Kidney (tissue), 22 donors: ENCODE measurements at places on chromosomes 6 and 20. TPM values are rescaled to one million over a fixed set of nuclear protein-coding genes. Genes with fewer than 3 reads are reported as not detected.

- DNase-seq: no peak
Measured at GRCh38 chr6:144234935-144235334, 50.2 kb upstream of the UTRN start.

DNA sequence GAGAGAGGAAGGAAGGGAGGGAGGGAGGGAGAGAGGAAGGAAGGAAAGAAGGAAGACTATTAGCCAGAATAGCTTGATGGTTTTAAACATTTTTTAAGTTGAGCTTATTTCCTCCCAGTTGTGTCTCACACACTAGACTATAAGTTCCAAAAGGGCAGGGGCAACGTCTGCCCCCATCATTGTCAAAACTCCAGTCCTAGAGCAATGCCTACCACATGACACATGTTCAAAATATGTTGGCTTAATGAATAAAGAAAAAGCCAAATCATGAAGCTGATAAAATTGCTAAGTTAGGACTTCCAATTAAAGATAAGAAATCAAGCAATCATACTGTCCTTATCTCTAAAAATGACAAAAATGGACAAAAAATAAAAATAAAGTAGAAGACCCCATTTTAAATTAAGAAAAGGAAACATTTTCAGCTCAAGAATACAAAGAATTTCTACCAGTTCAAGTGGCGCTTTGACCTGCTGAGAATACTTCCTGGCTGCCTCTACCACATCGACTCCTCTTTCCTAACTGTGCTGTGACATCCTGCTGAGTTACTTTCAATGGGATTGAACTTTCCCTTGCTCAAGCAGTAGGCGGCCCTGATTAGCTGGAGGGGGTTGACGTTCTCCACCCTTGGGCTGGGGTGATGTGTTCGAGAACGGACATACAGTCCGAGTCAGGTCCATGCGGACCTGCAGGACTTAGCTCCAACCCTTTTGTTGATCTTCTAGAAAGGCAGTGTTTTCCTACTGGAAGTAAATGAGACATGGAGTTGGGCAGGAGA lies 283.9 kb upstream of the FOXQ1 start:
- no peak for DNase-seq

- DNase-seq: no peak
Measured at GRCh38 chr6:40887079-40887791, 151.8 kb downstream of the UNC5CL start.

GRCh38 chr6:109303164-109303563 lies 79.1 kb downstream of the CD164 start:
- DNase-seq: no peak

The POLR1C gene
- 27.5 TPM for polyA plus RNA-seq

The COL21A1 gene
- polyA plus RNA-seq: 1.6 TPM

The RHAG gene
- not detected for polyA plus RNA-seq

The HAO1 gene
- 0.86 TPM for polyA plus RNA-seq

The DZANK1 gene
- 3.9 TPM for polyA plus RNA-seq

The FERMT1 gene
- polyA plus RNA-seq: 2.2 TPM

GRCh38 chr6:2962004-2962403 lies 9.4 kb downstream of the SERPINB6 start:
- no peak for DNase-seq

The XKR7 gene
- not detected for polyA plus RNA-seq

DNA sequence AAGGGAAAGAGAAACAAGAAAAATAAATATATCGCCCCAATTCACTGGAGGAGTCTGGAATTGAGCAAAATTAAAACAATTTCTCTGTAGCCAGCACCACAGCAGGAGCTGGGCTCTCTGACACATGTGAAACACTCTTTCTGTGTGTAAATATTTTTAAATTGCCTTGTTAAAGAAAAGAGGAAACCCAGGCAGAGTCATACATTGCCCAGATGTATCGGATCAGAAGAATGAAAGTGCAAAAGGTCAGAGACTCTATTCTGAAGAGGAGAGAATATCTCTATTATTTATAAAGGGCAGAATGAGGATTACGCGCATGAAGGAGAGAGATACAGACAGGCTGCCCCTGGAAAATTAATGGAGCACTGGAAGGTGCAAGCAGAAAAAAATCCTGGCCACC lies 127.0 kb upstream of the MAN1A1 start:
- DNase-seq: no peak

DNA sequence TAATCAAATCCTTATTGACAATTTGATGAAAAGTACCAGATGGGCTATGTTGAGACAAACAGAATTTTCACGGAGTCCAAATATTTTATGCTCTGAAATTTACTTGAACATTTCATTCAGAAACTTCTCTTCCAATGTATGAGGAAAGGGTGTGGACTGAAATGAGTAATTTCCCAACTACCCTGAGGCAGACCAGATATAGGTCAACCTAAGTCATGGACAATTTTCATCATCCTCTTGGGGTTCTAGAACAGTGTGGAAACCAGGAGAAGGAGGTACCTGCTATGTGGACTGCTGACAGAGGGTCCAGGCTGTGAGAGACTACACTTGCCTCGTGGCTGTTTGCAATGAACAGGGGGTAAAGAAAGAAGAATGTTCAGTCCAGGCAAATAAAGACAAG lies 323.0 kb downstream of the ESR1 start:
- no peak for DNase-seq
